HAP-1 (cell line): ENCODE measurements at places on chromosomes 5 and 9.

GRCh38 chr5:159161361-159162214 is 47.8 kb downstream of the RNF145 start:
- DNase-seq, result no peak

DNA sequence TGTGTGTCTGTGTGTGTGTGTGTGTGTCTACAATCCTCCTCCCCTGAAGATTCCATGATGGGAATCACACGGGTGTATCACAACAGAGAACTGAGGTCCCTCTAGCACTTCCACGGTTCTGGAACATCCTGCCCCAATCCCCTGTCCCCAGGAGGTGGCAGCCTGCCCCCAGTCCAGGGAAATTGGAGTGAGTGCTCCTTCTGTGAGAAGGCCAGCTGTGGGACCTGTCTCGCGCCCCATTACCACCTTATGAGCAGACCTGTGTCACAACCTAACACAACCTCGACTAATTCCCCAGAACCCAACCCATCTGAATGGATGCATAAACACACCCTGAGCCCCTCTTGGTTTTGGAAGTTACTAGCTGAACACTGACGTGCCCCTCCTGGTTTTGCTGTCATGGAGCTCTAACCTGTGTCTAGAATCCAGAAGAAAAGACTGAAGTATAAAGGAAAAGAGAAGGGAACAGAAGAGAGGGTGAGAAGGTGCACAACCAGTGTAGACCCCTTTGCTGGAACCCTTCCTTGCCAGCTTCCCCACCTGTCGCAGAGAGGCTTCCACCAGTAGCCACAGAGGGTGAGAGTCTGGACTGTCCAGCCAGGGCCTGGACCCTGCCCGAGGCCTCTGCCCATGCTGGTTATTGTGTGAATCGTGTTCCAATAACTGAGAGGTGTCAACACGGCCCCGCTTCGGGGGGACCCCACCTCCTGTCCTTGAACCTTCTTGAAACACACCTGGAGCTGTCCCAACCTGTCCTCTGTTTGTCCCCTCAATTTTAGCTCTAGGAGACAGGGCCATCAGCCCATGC is 3.4 kb downstream of the BTNL9 start:
- DNase-seq, result no peak

DNA sequence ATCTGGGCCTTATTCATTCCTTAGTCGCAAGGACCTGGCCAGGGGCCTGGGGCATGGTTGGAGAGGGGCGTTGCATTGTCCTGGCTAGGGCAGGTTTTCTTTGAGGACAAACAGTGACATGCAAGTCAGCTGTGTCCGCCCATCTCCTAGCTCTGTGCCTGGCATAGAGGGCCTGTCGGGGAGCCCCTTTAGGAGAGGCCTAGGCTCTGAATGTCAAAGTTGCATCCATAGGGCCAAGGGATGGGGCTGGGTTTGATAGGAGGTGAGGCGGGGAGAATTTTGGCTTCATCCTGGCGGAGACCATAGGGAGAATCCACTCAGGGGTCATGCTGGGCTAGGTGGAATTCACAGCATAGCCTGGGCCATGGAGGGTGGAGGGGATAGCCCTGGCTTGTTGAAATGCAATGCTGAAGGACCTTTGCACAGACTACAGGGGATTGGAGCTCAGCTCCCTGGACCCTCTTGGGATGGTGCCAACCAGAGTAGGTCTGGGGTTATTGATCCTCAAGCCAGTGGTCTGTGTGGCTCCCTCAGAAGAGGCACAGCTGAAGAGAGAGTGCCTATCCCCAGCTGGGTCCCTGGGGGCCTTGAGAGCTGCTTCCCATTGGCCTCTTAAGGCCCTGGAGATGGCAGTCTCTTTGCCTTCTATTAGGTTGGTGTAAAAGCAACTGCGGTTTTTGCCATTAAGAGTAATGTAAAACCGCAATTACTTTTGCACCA is 104.0 kb downstream of the RGS3 start:
- DNase-seq, result no peak

- no peak for DNase-seq
Measured at GRCh38 chr9:10613419-10613818, 617 bp upstream of the PTPRD start.

DNA sequence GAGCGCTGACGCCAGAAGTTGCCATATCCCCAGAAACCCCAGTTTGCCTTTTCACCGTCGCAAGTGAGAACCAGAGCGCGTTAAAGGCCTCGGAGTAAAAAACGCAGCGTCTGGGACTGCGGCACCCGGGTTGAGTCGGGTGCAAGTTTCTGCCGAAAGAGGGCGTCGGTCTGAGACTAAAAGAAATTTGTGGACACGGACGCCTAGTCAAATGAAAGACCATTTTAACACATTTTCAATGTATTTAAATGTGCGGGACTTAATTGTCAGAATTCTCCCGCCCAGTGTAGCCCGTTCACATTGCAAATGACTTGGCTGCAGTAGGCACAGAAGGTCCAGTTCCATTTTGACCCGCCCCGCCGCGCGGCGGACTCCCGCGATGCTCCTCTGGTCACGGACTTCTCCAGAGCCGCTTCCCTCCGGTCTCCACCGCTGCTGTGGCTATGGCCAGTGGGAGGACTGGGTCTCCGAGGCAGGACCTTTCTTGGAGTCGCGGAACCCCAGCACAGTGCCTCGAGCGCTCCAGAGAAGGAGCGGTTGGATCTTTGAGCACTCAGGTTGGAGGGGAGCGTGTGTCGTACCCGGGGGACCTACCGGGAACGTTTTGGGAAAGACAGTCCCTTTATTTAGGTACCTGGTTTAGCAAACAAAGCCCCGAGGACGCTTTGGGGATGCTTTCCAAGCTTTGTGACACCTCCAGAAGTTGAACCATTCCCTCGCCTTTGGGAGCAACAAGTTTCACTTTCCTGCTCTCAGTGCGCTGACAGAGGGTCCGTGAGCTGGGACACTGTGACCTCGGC is 1.2 kb upstream of the NPR3 start:
- DNase-seq, result peak; percentile 80

DNA sequence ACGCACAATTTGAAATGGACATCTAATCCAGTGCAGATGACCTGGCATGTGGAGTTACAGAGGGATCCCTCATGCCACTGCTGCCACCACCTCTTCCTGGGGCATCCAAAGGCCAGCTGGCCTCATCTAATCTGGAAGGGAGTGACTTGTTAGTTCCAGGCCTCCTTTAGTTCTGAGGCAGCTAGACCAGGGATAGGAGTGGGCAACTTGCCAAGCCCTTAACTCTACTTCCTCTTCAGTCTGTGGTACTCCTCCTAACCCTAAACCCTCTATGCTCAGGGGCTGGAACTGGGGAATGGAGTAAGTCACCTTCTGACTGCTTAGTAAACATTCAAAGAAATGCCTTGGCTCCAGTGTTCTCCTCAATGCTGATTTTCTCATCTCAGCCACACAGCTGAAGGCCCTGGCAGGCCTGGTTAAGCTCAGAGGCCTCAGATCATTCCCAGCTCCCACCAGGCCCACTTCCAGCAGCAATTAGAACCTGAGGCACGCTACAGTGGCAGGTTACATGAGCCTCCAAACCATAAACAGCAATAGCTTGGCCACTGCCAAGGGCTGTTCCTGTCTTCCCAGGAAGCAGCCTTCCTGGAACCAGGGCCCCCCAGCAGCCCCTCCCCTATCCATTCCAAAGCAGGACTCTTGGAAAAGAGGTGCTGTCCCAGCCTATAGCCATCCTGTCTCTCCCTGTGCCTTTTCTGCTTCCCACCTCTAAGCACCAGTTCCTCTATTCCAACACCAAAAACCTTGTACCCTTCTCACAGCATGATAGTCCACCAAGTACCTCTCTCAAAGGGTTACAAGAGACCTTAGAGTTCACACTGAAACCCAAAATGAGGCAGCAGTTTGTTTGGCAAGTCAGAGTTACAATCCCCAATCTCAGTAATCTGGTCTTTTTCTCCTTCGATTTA is 2.0 kb downstream of the EIF4EBP3 start:
- DNase-seq, result no peak

GRCh38 chr9:113543296-113543981 is 79.9 kb downstream of the RGS3 start:
- DNase-seq, result no peak

DNA sequence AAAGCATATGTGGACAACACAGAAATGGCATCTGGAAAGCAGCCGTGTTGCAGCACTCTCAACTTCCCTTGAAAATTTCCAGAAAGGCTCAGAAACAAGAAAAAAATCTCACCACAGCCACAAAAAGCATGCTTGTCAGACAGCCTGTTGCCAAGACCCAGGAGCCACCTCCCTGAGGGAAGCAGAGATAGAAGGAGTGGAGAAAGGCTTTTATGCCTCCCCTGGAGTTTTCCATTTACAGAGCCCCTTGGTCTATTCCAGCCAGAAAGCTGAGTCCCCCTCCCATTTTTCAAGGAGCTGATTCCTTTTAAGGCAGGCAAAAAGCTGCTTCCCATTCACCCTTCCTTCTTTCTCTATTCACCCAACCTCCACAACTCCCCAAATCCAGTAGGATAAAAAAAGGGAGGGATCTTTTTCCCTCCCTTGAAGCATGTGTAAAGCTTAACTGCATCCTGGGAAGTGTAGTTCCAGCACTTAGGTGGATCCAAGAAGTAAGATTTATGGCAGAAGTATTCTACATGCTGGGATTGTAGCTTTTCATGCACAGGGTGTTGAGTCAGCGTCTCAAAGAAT is 37.1 kb upstream of the PALM2AKAP2 start:
- DNase-seq, result no peak

- no peak for DNase-seq
Measured at GRCh38 chr5:5560016-5560415, 137.5 kb downstream of the ICE1 start.

- DNase-seq, result no peak
Measured at GRCh38 chr9:113630386-113631136, 167.0 kb downstream of the RGS3 start.

DNA sequence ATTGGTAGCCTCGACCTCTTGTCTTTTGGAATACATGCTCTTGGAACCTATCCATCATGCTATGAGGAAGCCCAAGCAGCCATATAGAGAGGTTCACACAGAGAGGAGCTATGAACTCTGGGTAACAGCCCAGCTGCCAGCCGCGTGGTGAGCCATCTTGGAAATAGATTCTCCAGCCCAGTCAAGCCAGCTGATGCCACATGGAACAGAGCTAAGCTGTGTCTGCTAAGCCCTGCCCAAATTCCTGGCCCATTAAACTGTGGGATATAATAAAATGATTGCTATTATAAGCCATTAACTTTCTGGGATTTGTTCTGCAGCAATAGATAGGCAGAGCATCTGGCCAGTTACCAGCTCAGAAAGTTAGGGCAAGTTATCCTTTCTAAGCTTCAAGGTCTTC is 4.9 kb upstream of the PRUNE2 start:
- DNase-seq, result no peak

GRCh38 chr5:14187660-14188059 is 44.5 kb downstream of the TRIO start:
- peak; percentile 45 for DNase-seq

DNA sequence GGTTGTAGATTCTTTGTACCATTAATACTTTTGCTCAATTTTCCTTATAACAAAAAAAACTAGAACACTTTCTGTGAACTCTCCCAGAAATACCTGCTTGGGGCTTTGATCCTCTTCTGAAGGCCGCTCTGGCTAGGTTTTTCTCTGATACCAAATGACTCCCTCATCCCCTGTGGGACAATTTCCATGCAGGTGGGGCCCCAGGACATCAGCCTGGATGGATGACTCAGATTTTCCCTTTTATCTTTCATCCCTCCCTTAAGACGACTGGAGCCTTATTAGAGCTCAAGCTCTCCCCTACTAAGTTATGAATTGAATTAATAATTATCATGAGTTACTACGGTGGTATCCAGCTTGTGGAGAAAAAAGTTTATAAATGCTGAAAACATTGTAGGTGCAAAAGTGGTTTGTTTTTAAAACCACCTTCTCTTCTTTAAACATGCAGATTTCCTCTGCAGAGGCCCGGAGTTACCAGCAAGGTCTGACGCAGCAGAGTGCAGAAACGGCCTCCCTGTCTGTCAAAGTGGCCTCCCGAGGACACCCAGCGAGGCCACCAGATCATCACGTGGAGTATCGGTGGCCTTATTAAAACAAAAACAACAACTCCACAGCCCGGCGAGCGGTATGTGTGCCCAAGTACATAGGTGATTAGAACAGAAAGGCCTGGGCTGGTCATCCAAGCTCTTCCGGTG is 50.8 kb upstream of the IRX4 start:
- no peak for DNase-seq

DNA sequence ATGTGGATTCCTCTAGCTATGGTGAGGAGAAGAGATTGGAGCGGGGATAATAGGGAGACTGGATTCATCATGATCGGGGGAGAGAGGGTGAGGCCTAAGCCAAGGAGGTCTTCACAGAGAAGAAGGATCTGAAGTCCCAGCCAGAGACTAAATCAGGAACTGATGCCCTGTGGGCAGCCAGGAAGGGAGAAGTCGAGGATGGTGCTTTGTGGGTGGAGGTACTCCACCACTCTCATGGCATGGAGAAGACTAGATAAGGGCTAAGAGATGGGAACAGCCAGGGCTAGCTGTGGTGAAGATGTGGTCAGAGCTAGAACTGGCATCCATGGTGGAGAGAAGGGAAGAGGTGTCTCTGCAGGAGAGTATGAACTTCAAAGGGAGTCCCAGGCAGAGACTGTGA is 3.0 kb upstream of the RGS14 start:
- DNase-seq, result no peak

GRCh38 chr5:135324897-135325650 is 74.0 kb downstream of the MACROH2A1 start:
- no peak for DNase-seq

DNA sequence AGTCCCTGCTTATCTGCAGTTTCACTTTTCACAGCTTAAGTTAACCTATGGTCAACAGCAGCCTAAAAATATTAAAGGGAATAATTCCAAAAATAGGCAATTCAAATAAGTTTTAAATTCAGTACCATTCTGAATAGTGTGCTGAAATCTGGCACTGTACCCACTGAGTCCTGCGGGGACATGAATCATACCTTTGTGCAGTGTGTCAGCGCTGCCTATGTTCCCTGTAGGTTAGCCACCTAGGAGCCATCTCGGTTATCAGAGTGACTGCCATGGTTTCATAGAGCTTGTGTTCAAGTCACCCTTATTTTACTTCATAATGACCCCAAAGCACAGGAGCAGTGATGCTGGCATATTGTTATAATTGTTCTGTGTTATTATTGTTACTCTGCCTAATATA is 139.9 kb downstream of the GPBP1 start:
- no peak for DNase-seq

- DNase-seq, result no peak
Measured at GRCh38 chr5:131252824-131253171, 11.1 kb upstream of the CDC42SE2 start.

DNA sequence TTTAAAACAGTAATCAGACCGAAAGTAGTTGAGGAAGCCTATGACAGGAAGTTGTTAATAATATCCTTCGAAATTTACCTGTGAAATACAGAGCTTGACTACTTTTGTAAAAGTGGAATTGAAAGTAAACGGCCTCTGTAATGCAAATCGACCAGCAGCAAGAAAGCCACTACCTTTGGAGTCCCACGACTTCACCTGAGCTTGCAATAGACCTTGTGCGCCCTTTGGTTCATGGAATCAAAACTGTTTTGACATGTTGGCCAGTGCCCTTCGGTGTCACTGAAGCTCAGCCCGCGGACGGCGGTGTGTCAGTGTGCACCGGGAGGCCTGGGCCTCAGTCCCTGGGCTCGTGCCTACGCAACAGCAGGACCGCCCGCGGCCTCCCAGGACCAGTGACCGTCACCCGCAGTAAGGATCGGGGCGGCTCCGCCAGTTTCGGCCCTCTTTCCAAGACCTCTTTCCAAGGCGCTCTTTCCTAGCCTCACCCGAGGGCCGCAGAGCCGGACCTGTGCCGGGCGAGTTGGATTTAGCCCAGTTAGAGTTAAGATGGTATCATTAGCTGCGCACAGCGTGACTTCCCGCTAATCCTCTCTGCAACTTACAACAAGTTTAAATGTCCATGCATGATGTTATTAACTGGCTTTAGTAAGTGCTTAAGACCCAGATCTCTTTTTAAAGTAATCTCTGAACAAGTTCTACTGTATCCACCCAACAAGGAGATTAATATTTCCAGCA is 223.3 kb downstream of the MEF2C start:
- DNase-seq, result no peak

GRCh38 chr9:91647371-91647770 is 223.7 kb upstream of the NFIL3 start:
- DNase-seq, result no peak
